ENCODE measurements at places on chromosomes 6 and 20.

GRCh38 chr6:161434921-161435747 lies 161.3 kb upstream of the AGPAT4 start:
- no peak for DNase-seq

DNA sequence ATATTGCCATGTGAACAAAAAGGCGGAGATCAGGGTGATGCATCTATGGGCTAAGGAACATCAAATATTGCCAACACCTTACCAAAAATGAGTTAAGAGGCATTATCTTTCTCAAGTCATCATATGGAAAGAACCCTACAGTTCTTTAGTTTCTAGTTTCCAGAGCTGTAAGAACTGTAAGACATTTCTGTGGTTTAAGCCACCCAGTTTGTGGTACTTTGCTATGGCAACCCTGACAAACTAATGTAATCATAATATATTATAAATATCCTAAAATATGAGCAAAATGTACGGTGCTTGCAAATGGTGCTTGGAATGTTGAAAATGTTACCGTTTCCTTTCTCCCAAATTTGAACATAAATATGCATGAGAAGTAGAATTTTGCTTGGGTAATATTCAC lies 349.6 kb downstream of the PHF3 start:
- DNase-seq: no peak

- no peak for DNase-seq
Observed at GRCh38 chr6:53299331-53300005, 49.3 kb downstream of the ELOVL5 start.

DNA sequence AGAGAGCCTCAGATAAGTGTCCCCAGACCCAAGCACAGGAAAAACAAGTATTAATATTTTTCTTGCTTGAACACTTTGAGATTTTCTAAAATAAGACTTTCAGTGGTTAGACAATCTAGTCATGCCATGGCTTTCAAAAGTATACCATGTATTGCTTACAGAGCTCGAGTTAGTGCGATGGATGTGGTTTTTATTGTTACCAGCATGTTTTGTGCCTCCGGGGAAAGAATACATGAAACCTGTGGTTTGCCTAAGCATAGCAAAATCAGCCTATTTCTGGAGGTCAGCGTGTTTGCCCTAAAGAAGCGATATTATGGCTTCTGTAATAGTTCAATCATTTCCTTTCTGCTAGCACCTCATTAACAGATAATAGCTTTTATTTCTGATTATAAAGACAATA lies 21.6 kb downstream of the RIN2 start:
- no peak for DNase-seq

GRCh38 chr6:112030206-112030960 lies 23.5 kb upstream of the CCN6 start:
- DNase-seq: no peak

- no peak for DNase-seq
Observed at GRCh38 chr20:24708411-24709295, 239.2 kb downstream of the SYNDIG1 start.

DNA sequence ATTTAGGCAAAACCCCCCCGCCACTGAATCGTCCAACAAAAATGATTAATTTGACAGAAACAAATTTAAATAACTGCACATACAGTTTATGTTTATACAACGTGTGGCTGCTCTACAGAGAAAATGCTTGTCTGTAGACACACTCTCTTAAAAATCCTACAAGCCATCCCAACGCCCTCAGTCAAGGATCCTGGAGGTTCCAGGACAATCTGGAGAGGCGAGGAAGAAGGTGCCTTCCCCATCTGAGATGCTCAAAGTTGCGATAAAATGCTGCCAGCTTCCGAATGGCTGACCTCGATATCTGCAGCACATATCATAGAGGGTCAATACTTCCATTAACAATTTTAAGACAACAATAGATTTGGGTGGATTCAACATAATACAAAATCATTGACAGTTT lies 25.3 kb downstream of the ZNF217 start:
- DNase-seq: no peak

DNA sequence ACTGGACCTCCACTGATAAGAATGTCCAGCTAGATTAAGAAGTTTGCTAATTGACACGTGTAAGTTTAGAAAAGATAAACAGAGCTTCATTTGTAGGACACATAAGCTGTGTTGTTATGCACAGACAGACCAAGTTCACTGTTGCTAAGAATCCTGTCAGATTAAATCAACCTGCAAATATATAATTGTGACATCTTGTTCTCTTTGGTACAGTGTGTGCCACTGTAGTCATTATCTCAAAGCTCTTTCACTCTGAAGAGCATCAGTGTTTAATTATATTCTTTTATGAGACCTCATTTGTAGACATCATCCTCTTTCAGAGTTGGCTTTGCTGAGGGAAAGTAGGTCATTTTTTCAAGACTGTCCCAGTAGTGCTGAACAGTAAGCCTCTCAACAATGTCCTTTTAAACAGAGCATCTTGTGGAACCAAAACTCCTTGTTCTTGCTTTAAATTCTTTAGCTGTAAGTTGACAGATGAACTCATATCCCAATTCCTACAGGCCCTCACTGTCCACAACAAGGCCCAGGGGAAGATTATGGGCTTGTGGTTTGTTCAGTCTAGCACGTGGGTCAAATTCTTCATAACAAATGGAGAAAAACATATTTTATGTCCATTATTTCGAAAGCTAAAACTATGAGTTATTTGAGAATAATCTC lies 252.4 kb downstream of the HDGFL1 start:
- DNase-seq: no peak

DNA sequence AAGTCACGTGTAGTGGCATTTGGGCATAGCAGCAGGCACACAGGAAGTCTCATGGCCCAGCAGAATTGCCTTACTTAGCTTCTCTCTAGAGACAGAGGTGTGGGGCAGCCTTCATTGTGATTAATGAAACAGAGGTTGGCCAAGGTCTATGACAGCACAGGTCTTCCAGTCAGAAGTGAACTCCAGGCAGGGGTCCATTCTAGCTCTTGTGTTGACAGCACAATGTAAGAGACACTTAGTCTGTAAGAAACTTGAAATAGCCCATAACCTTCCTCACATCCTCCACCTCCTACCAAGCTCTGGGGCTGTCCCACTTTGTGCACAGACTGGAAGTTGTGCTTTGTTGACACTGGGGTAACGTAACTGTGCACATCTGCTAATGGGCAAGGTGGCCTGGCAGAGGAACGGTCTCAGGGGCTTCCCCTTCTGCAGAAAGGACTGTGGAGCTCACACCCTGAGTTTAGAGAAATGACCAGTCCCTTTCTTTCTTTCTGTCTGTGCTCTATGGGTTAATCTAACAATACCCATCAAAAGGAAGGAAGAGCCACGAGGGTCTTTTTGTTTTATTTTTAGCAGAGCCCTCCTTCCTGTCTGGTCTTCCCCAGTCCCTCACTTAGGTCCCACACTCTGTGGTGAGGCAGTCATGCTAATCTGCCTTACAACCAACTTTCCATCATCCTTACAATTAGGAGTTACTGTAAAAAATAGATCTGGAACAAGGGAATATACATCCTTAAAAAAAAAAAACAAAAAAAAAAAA lies 35.6 kb upstream of the TAGAP start:
- no peak for DNase-seq

DNA sequence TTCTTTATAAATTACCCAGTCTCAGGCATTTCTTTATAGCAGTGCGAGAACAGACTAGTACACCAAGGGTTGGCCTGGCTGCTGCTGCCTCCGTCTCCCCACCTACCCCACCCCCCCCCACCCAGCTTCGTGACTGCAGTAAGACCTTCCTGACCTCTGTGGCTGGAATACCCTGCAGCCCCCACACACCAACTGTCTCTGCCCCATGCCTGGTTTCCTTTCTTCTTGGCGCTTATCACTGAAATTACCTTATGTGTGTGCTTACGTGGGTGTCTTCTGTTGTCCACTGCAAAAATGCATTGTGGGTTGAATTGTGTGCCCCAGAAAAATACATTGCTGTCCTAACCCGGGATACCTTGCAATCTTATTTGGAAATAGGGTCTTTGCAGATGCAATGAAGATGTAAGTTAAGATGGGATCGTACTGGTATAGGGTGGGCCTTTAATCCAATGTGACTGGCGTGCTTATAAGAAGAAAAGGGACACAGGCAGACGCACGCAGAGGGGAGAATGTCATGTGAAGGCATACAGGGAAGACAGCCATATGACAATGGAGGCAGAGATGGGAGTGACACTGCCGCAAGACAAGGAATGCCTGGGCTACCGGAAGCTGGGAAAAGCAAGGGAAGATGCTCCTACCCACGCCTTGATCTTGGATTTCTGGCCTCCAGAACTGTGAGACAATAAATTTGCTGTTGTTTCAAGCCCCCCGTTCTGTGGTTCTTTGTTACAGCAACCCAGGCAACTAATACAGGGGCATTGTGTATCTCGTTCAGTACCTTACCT lies 15.4 kb downstream of the SYNJ2 start:
- DNase-seq: no peak

DNA sequence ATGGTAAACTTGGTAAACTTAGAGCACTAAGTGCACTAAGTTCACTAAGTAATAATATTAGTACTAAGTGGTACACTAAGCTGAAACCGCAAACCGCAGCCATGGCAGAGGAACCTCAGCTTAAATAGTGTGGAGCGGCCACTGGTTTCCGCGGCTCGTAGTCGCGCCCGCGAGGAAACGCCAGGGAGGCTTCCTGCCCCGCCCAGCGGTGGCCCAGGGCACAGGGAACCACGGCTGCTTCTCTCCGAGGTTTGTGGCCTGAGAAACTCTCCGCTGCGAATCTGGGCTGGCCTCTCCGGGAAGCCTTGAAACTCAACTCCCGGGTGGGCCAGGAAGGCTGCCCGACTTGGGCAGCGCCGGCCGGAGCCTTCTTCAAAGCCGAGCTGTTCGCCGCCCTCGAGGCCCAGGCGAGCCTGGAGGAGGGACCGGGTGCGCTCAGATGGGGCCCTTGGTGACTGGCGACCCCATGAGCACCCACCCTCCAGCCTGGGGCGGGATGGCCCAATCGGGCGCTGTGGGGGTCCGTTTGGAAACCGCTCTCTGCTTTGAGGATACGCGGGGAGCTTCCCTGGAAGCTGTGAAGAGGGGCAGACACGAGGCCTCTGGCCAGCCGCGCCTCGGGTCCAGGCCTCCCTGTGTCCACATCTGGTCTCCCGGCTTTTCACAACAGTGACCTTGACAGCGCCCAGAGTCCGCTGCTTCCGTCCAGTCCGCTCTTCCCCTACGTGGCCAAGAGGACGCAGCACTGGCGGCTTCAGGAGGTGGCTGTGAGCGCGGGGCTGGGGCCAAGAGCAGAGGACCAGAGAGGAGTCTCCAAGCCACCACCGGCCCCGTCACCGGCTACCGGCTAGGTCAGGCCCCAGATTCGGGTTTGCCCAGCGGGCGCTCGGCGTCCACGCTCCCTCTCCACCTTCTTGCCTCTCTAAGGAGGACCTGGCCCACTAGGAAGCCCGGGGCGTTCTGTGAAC lies 25.4 kb upstream of the HLA-E start:
- DNase-seq: peak; percentile 72

DNA sequence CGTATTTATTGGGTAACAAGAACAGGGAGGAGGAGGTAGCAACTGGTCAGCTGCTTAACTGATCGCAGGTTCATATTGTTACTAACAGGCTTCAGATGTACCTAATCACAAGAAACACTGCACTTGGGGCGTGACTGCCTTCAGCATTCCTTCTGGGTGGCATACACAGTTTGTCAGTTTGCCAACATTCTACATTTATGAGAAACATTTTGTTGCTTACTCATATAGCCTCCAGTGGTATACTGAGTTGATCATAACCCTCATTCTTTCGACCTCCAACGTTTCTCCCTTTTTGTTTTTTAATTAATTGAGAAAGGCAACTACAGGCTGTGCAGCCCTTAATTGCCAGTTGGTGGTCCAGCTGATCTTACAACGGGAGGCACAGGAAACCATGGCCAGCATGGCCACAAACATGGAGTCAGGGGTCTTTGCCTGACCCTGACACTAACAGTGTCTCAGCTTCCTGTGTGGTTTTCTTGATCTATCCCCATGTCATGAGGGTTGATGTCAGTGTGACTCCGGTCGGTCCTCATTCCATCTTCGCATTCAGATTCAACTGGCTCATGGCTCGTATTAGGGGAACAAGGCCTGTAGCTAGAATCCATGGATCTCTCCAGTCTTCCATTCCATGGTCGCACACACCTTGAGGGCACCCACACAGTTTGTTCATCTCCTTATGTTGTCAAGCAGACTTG lies 9.4 kb downstream of the EPB41L2 start:
- no peak for DNase-seq

DNA sequence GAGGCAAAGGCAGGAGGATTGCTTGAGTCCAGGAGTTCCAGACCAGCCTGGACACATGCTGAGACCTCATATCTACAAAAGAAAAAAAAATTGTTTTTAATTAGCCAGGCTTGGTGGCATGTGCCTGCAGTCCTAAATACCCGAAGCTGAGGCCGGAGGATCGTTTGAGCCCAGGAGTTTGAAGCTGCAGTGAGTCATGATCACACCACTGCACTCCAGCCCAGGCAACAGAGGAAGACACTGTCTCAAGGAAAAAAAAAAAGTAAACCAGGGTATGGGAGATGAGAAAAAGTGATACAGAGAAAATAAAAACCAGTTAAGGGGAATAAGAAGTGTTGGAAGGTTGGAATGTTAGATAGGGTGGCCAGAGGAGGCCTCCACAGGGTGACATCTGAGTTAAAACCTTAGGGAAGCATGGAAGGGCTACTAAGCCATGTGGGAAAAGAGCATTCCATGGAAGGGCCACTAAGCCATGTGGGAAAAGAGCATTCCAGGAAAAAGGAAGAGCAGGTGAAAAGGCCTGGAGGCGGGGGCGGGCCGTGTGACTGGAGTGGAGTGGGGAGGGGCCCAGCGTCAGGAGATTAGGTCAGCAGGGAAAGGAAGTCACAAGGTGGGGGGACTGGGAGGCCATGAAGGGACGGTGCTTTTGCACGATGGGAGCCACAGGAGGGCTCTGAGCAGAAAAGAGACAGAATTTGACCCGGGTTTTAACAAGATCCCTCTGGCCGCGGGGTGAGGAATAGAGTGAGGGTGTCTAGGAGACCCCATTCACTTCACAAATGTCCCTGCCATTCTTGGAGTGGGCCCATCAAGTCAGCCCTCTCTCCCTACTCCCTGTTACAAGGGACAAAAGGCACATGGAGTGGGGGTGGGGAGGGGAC lies 18.3 kb downstream of the CPNE5 start:
- peak; percentile 57 for DNase-seq

DNA sequence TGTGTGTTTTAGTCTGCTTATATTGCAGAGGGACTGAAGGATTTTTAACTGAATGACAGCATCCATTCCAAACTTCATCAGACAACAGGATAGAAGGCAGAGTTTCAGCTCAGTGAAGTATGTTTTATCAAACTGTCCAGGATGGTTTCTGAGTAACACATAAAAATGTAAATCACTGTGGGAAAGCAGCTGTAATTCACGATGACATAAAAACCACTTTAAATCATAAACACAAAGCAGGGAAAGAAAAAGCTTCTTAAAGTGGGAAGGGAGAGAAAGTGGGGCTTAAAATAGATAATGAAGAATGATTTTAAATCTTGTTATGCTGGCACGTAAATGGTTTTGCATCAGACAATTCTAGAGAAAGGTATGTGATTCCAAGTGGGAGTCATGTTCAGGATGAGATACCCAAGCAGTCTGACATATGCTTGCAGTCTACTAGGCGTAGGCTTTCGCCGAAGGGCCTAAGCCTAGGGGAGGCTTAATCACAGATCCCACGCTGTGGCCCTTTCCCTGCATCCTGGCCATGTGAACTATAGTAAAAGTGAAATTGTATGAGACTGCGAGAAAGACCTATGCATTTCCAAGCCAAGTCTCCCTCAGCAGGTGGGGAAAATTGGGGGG lies 610.6 kb downstream of the PRKN start:
- DNase-seq: no peak
